CD4-positive, alpha-beta T cell treated with Interleukin-4 for 4 hours (primary cell): ENCODE measurements at places on chromosomes 16 and 17.

DNA sequence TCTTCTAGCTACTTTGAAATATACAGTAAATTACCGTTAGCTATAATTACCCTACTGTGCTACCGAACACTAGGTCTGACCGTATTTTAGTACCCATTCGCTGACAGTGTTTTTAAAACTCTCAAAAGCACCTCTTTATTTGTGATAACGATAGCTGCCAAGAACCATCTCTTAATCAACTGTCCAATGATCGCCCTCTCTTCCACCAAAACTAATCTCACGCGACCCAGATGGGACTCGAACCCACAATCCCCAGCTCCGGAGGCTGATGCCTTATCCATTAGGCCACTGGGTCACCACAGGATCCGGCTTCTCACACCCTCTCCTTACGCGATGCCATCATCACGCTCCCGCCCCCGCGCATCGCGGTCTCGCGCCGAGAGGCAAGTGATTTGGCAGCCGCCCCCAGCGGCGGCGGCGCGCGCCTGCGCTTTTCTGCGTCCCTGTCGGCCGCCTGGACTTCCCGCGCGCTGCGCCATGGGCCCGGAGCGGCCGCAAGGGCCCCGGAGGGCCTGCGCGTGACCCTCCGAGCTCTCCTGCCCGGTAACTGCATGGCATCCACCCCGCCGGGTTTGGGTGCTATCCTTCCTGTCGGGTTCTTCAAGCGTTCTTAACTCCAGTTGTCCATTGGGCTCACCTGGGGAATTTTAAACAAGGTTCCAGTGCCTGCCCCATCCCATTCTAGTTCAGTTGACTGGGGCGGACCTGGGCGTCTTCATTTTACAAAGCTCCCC is 15.7 kb upstream of the KPNA2 start:
- peak; percentile 96 for DNase-seq

DNA sequence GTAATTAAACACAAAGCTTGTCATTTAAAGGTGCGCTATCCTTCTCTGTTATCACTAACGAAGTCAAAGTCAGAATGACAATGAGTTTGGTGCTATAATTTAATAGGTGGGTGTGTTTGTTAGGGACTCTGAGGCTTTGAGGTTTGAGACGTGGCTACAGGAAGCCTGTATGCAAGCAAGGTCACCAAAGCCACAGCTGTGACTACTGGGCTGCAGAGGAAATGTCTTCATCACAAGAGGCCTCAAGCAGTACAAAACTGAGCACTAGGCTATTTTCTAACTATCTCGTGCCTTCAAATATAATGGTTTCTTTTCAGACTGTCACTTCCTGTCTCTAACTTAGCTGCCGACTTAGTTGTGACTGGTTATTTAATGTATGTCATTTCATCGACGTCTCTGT is 141.2 kb downstream of the AATF start:
- peak; percentile 79 for DNase-seq

- no peak for DNase-seq
Measured at GRCh38 chr17:48791128-48792032, 25.6 kb downstream of the TTLL6 start.

- DNase-seq: peak; percentile 52
Measured at GRCh38 chr17:56786989-56787482, 46.7 kb downstream of the C17orf67 start.

DNA sequence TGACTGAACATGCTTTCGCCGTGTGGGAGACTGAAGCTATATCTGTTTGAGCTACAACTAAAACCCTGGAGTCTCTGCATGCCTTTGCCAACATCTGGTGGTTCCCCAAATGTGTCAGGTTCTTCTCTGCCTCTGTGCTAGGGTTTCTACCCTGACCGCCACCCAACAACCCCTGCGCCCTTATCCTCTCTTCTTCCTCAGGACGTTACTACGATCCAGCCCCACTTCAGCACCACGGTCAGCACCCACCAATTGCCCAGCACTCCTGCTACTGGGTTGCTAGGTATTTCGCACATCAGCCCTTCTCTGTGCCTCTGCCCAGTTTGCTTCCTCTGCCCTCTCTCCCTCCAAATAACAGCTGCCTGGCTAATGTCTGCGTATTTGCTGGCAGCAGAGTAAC is 106.3 kb upstream of the HSBP1 start:
- DNase-seq: no peak
